ENCODE measurements at places on chromosomes 1 and 21. TPM values are rescaled to one million over a fixed set of nuclear protein-coding genes. Genes with fewer than 3 reads are reported as not detected.

DNA sequence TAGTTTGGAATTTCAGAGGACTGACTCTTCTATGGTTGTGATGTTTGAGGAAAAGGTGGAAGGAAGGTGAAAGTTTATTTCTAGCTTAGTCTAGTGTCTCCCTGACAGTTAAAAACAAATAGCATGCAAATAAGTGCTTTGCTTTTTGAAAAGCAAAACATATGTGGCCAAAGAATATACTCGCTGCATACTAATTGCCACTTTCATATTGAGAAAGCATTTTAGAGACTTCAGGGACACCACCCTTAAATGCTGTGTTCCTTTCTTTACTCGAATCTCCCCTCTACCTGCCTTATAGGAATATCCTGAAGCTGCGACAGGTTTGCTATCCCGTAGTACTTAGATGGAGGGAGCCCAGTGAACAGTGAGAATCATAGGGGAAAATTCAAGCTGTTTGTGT, 23.2 kb downstream of the GLUL start:
- DNase-seq: no peak

GRCh38 chr1:214857716-214858115, 224.8 kb upstream of the KCNK2 start:
- DNase-seq: no peak

DNA sequence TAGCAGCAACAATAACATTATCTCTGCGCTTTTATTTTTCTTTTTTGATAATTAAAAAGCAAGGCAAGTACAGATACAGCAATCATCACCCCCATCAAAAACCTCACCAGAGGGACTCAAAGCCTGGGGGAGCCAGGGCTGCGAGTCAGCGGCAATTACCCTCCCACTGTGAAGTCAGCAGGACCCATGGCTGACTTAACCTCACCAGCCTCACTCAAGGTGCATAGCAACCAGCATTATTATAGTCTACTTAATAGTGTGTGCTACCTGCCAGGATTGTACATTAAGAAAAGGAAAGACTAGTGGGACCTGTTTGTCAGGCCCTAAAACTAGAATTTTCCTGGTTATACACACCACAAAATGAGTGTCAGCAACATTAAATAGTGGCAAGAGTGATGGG, 28.9 kb upstream of the SERBP1 start:
- no peak for DNase-seq

DNA sequence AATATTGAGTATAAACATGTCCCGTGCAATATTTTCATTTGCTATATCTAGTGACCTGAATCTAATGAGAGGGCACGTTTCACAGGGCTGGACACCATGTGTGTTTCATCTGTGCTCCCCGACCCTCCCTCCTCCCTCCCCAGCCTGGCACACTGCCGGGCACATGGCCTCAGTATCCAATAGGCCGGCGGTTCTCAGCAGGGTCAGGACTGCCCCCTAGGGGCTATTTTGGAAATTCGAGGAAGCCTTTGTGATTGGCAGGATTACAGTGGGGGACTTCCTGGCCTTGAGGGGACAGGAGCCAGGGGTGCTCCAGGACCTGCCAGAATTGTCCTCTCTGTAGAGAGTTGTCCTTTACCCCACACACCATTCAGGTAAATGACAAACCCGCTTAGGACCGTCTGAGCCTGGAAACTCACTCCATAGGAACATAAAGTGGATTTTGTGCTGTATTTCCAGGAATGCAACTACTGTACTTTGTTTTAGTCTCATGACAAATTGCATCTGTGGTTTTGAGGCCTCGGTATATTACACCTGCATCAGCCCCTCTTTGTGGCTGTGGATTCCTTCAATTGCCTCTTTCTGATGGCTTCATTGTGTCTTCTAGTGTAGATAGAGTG, 109.5 kb upstream of the SIM2 start:
- no peak for DNase-seq

DNA sequence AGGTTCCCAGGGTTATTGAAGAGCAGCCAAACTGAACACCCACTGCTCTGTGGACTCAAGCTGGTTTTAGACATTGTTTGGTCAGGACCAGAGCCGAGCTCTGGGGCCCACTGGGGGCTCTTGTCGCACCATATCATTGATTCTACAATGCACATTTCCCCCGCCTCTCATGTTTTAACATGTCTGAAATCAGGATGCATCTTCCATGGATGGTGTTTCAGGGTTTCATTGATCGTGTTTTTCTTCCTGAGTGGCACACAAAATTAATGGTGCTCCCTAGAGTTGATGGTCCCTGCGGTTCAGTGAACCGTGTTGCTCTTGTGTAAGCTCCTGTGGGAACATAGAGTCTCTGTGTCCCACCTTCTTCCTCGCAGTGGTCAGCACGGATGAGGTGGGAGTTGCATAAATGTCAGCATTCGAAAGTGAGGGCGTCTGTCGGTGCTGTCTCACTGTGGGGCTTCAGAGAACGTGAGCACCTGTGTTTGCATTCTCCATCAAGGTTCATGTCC, 38.3 kb downstream of the GALNT2 start:
- DNase-seq: no peak

GRCh38 chr1:3477241-3477995, 23.0 kb downstream of the ARHGEF16 start:
- no peak for DNase-seq

GRCh38 chr1:228344631-228345072, 62.0 kb downstream of the TRIM11 start:
- no peak for DNase-seq

GRCh38 chr1:57357462-57357861, 66.4 kb downstream of the DAB1 start:
- DNase-seq: no peak

GRCh38 chr21:46199436-46200373, 15.4 kb upstream of the SPATC1L start:
- no peak for DNase-seq

- DNase-seq: no peak
These were observed 170.6 kb upstream of the ARHGEF16 start for GRCh38 chr1:3283849-3284248.

DNA sequence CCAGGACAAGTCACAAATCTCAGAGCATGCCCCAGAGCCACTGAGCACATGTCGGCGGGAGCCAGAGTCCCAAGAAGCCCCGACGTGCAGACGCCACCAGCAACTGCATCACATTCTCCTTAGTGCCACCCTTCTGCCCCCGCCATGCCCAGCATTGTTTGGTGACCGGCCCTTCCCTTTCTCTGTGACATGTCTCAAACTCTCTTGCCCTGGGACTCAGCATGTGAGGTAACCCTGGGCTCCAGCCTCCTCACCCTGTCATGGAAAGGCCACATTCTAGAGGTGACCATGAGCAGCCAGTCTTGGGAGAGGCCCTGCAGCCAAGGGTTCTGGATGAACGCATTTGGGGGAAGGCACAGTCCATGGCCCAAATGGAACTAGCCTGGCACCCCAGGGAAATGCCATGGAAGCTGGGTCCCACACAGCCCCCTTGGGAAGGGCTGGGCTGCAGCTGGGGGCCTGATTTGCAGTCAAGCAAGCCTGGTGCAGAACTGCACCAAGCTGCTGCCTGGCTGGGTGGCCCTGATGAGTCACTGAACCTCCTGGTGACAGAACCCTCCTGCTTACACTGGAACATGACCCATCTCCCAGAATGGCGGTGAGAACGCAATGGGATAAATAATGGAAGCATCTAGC, 94.4 kb downstream of the ITPKB start:
- no peak for DNase-seq

DNA sequence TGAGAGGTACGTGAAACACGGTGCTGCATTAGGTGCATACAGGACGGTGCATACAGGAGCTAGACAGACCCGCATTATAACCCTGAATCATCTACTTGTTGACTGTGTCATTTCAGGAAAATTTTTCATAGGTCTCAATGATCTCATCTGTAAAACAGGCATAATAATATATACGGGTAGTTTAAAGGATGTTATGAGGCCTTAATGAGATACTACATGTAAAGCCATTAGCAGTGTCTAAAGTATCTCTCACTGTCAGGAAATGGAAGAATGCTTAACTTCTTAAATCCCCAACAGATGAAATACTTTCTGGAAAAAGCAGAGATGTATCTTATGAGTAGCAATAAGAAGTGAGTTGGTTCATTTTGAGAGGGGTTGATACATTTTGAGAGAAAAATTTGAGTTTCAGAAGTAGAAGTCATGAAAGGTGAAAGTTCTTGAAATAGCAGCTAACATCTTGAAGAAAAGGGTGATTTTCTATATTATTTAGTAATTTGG, 669.6 kb downstream of the PTPRC start:
- DNase-seq: no peak

GRCh38 chr1:230509281-230509977, 83.3 kb upstream of the PGBD5 start:
- peak; percentile 60 for DNase-seq

DNA sequence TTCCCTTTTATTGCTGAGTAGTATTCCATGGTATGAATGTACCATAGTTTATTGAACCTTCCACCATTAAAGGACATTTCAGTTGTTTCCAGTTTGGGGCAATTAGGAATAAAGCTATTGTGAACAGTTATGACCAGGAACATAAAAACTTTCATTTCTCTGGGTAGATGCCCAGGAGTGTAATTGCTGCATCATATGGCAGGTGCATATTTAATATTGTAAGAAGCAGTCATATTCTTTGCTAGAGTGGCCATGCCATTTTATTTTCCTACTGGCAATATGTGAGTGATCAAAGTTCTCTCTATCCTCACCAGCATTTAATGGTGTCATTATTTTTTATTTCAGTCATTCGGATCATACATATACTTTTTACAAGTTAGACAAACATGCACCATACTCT, 23.9 kb upstream of the H3-3A start:
- no peak for DNase-seq

DNA sequence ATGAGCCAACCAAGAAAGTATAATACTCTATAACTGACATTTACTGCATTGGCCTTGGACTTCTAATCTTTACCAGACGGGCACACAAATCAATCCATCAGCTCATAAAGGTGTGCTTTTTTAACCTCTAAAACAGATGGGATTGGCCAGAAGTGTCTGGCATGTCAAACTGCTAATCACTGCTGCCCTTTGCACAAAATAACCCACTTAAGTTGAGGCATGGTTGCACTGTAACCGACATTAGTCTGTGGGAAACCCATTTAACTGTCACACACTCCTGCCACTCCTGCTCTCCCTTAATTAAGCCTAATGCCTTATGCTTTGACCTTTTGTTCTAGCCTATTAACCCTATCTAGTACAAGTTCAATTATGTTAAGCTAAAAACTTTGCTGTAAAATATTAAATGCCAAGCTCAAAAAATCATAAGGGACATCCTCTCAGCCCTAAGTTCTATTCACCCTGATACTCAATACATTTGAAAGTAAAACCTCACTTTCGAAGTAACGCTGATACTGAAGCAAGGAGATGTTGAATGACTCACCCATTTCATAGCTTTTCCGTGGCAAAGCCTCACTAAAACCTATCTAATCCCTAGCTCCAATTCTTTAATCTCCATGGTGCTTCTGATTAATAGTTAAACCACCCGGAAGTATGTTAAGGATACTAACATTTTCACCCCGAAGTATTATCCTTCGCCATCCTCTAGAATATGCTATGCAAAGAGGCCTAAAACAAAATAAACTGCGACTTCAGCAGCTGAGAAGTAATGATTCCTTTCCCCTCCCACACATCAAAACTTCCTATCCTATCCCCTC, 12.9 kb downstream of the NRIP1 start:
- DNase-seq: no peak

GRCh38 chr1:233224311-233224710, 71.2 kb downstream of the PCNX2 start:
- DNase-seq: no peak

DNA sequence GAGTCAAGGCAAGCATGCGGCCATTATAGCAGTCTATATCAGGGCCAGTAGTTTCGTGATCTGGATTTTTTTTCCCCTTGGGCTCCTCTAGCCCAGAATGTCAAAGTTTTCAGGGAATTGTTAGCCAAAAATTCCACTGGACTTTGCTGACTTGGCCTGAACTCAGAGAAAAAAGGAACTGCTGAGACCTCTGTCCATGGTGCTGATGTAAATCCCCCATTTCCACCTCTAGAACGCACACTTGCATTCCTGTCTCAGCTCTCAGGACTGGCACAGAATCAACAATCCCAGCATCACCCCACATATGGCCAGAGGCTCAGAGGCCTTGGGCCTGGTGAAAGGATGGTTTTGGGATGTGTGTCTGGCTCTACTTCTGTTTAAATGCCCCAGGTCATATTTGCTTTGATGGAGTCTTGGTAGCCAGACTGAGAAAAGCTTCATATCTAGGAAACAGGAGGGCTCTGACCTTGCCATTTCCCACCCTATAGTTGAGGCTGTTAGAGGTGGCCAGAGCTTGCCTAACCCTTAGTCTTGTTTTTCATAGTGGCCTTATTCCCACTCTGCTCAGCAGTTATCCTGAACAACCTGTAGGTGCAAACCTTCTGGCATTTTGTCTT, 16.9 kb upstream of the EFCAB14 start:
- no peak for DNase-seq

DNA sequence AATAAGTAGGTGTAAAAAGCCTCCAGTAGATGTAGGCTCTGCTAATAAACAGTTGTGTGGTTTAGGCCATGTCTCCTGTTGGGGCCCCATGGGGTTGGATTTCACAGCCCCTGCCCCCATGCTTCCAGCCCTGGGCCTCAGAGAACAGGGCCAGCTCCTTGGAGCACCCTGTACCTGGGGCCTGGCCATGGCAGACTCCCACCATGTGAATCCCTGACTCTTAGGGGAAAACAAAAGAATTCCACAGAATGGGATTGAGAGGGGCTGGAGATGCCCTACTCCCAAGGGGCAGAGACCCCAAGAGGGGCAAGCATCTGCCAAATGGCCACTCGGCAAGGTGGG, 11.5 kb downstream of the LRP8 start:
- DNase-seq: no peak

GRCh38 chr1:156241926-156242325, at the start of gene BGLAP:
TSS of gene BGLAP (plus strand) at chr1:156242184. CDS start at chr1:156242232, 48 bp downstream.
- no peak for DNase-seq

- DNase-seq: no peak
These were observed 21.7 kb downstream of the ECE1 start for GRCh38 chr1:21268281-21269239.

GRCh38 chr1:39462074-39462473, 29.4 kb upstream of the BMP8A start:
- no peak for DNase-seq

LDLRAD1 gene
- not detected for total RNA-seq

PGLYRP4 gene
- total RNA-seq: not detected

B3GALT5 gene
- total RNA-seq: 7.8 TPM

PTPN22 gene
- total RNA-seq: 0.07 TPM

SHISAL2A gene
- total RNA-seq: 0.17 TPM

SPRR2A gene
- total RNA-seq: 1.8 TPM

IPO13 gene
- total RNA-seq: 28.7 TPM

RHBDL2 gene
- total RNA-seq: not detected

C1orf56 gene
- total RNA-seq: 3.0 TPM
